C1 segment of cervical spinal cord (tissue), 14 donors: ENCODE measurements at places on chromosomes 4 and X.

GRCh38 chr4:41598580-41598979 is 60.6 kb downstream of the LIMCH1 start:
- no peak for DNase-seq

DNA sequence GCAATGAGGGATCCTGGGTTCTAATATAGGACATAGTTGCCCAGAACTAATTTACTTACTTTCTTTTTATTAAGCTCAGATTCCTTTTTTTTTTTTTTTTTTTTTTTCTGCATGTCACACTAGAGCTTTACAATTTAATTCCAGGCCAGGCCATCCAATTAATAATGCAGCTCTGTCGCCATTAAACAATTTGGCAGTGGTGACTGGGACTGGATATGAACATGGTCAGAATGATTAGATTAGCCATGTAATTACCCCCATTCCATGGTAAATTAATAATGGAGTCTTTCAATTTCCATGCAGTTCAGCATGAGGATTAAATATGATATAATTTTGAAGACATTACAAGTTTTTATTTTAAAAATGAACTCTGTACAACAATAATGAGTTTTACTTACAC is 226.9 kb upstream of the ANXA3 start:
- no peak for DNase-seq

DNA sequence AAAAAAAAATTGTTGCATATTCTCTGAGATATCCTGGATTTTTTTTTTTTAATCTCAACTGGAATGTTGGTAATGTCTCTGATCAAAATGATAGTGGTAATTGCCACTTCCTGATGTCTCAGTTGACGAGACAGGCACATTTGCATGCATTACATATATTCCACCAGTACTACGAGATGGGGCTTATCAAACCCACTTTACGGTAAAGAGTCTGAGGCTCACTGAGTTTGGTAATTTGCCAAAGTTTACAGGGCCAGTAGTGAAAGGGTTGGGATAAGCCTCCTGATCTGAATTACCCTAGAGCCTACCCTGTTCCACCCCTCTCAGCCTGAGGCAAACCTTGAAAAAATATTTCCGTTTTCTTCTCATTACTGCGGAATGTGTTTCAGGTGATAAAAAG is 5.3 kb downstream of the MAGEB2 start:
- no peak for DNase-seq

DNA sequence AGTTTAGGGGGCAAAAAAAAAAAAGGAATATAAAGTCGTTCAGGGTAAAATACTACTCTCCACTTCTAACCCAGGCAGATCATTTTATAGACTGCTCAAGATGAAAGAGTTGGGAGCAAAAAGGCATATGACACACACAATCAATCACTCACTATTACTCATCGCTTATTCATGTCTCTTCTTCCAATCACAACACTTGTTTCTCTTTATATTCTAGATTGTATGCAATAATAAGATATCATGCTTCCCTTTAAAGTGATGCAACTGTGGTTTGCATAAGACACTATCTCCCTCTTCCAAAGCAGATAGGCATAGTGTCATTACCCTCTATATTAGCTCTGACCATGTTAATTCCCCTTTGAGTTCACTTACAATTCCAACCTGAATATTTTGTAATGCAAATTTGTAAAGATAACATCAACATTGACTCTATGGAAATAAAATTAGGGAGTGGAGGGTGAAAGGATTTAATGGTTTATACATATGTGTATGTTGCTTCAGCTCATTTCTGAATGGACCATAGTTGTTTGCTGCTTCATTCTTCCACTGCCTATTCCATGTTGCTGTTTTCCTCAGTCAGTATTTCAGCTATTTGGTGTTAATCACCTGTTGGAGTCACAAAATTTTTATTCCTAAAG is 154.9 kb upstream of the EPHA5 start:
- no peak for DNase-seq

GRCh38 chr4:149914119-149915115 is 98.8 kb upstream of the IQCM start:
- DNase-seq, result no peak

GRCh38 chr4:52234561-52235440 is 183.7 kb downstream of the SPATA18 start:
- DNase-seq, result no peak

DNA sequence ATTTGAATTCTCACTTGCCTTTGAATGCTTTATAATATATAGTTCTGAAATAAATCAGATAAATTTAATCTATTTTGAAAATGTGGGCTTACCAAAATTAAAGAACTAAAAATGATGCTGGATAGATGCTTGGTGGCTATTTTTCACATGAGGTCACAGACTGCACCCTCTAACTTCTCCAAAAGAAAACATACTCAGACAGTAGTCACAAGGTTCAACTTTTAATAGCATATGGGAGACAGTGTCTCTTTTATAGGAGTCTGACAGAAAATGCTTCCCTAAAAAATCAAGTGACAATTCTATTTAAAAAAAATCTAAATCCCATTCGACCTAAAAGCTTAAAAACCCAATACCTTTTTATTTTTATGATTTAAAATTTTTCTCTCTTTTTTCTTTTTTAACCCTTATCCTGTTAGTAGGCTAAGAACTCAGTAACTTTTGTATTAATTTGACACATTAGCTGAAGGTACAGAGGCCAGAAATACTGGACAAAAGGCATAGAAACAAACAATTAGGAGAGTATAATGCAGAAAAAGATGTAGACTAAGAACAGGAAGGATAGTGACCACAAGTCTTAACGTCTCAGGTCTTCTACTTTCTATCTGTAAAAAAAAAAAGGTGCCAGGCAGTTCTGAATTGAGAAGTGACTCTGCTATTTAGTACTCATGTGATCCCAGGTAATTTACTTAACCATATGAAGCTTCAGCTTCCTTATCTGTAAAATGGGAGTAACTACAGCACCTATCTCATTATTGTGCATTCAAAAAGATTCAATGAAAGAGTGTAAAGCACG is 7.6 kb downstream of the TIGD4 start:
- DNase-seq, result no peak

DNA sequence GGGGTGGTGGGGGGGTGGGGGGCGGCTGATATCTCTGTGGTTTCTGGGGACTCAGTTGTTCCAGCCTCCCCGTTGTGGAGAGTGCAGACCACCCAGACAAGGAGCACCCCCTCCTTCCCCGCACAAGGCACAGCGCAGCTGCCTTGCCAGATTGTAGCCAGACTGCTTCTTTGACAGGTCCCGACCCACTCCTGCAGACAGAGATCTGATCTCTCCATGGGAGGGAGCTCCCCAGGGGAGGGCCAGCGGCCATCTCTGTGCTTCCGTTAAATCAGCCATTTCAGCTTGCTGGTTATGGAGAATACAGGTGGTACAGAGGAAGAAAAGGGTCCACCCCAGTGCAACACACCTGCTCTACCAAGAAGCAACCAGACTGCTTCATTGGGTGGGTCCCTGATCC is 80.8 kb downstream of the FGF16 start:
- DNase-seq, result no peak

DNA sequence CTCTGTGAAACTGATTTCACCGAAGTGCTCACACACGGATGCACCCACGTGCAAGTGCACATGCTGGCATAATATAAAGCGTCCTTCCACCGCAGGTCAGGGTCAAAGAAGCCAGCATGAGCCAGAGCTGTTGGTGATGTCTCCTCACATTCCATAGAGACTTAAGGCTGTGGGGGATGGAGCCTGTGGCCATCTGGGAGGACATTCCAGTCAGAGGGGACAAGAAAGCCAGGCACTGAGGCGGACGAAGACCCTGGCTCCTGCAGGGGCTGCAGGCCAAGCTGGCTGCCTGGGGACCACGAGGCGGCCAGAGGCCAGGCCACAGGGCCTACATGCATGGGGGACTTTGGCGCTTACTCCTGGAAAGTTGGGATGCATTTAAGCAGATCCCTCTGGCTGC is 7.7 kb downstream of the RNF212 start:
- DNase-seq, result no peak

DNA sequence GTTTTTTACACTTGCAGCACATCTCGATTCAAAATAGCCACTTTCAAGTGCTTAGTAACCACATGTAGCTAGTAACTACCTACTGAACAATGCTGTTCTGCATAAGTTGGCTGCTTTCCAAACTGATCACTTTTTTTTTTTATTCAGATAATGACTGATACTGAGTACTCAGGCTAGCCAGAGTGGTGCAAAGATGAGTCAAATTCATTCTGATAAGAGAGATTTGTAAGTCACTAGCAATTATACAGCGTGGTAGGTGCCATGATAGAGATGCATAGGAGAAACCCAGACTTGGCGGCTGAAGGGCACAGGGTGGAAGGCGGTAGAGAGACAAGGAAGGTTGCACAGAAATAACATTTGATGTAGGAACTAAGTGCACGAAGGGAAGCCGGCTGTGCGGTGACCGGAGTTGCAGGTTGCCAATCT is 357 bp upstream of the IGBP1 start:
- no peak for DNase-seq

GRCh38 chr4:150004481-150004880 is 73.8 kb upstream of the DCLK2 start:
- no peak for DNase-seq

DNA sequence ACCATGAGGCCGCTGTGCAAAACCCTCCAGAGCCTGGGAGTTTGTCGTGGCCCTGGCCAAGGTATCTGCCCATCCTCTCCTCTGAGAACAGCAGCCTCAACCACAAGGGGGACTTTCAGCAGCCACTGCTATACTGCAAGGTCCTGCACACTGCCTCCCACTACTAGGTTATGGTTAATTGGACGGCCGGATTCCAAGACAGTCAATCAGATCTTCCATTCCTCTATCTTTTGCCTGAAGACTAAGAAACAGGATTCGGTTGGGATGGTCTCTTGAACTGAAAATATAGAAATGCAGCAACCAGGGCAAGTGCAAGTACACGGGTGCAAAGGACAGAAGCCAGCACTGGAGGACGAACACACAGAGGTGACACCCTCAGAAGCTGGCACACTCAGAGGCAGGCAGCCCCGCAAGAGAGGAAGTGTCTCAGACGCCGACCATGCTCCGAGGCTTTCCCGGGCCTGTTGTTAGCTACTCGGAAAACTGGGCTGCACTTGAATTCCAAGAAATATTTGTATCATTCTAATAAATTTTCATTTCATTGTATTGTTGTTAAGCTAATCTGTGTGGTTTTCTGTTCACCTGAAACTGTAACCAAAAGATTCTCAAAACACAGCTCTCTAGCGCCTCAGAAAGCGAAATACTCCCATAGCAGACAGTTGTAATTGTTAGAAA is 63.3 kb downstream of the AFAP1 start:
- DNase-seq, result no peak

DNA sequence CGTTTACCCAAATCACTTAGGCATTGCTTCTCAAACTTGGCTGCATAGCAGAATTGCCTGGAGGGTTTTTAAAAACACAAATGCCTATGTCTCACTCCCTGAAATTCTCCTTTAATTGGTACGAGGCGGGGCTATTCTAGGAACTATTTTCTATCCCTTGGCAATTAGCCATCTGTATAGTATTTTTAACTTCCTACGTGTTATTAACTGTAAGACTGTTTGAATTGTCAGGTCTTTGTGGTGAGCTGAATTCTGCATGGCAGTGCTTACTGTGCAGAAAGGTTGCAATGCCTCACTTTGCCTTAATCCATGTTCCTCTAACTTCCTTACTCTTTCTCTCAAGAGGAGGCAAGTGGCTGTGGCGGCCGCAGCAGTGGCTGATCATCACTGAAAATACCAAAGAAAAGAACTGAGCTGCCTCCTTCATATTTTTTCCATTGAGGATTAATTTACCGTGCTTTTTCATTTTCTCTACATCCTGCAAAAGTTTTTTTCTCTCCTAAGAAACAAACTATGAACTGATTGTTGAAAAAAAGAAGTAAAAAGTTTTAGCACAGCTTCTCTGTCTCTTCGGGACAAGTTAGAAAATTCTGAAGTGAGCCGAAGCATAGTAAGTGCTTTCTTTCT is at the start of gene SHROOM3:
TSS of gene SHROOM3 (plus strand) at position 329 of the 627 bp plus-strand sequence. CDS start 824 bp downstream, outside the sequence.
- no peak for DNase-seq

DNA sequence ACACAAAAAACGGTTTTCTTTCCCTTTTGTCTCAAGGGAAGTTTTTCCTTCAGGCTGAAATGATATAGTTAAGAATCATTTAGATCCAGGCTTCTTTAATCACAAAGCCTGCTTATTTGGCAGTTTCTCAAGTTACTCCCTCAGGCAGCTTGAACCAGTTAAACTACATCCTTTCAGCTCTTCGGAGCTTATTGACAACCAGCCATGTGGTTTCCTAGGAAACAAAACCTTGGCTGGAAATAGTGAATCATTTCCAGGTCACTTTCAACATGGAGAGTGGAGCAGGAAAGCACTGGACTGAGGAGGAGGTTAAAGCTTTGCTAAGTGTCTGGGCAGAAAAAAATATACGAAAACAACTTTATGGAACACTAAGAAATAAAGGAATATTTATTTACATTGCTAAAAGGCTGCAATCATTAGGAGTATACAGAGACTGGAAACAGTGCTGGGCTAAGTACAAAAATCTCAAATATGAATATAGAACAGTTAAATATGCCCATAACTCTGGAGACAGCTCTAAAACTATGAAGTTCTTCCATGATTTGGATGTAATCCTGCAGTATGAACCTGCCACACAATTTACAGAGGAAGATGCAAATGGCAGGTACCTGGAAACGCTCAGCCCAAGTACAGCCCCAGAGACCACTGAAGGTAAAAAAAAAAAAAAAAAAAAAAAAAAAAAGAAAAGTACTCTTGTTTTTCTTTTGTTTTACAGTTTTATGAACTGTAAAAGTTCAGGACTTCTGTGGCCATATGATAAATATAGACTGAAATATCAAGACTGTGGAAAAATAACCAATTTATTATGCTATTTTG is 23.2 kb upstream of the AASDH start:
- DNase-seq, result no peak

DNA sequence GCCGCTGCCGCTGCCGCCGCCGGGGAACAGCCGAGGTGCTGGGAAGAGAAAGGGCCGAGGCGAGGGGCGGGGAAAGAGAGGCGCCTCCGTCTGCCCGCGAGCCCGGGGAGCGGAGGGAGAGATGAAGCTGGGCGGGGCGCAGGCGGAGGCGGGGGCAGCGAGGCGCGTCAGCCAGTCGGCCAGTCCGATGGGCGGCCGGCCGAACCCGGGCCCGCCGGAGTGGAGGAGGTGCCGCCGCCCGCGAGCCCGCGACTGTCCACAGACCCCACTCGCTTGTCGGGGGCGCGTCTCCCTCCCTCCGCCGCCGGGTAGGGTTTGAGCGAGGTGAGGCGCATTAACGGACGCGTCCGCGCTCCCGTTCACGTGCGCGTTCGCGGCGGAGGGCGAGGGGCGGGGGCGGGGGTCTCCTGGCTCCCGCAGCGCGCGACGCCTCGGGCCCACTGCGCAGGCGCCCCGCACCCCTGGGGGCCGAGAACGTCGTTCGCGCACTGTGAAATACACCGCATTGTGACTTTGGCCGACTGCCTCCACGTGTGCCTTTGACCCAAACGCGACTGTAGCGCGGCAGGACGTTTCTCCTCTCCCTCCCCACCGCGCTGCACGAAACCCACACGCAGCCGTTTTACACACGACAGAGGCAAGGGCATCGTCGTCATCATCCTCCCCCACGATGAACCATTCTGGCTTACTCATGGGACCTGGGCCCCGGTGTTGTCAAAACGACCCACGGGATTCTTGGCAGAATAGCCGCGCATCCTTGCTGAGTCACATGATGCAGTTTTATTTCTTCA is at the start of gene NUDT11:
TSS of gene NUDT11 (minus strand) at position 92 of the 791 bp plus-strand sequence. CDS start 148 bp downstream, outside the sequence.
- no peak for DNase-seq
